Stimulated activated naive CD8-positive, alpha-beta T cell treated with anti-CD3 and anti-CD28 coated beads, Interleukin-15, Interleukin-2, amounts not matched to agents 100 U/mL and 50 U/mL, for 24 hours (primary cell): ENCODE measurements at places on chromosomes 1 and 21.

- DNase-seq, result no peak
Measured at GRCh38 chr1:222090103-222090502, 348.2 kb upstream of the DUSP10 start.

- DNase-seq, result no peak
Measured at GRCh38 chr21:39132248-39132647, 51.0 kb downstream of the PSMG1 start.

GRCh38 chr1:10637400-10637799 is 159.0 kb downstream of the CASZ1 start:
- no peak for DNase-seq

DNA sequence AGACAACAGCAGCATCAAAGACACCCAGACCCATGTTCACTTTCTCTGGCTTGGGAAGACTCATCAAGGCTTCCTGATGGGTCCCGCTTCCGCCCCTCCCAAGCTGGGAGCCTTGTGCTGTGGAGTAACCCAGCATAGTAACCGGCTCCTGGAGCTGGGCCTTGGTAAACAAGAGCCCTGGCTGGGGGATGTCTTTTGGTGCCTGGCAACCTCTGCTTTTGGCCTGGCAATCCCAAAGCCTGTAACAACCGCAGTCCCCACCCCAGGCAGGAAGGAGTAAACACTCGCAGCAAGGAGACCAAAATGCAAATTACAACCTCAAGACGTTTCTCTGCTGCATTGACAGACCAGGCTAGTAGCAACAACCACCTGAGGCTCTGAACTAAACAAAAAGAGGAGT is 16.9 kb upstream of the THRAP3 start:
- no peak for DNase-seq

DNA sequence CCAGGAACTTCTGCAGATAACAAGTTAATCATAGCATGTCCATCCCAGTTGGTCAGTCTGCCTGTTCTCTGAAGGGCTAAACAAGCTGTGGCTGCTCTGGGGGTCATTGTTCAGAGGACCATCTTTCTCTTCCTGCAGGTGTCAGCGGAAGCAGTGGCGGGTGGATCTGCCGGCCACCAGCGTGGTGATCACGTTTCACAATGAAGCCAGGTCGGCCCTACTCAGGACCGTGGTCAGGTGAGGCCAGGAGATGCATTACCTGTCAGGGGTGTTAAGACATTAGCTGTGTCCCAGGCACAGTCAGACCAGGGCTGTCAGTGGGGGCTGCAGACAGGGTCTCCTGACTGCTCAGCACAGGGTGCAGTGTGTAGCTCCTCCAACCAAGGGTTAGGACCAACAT is 168.8 kb downstream of the GALNT2 start:
- DNase-seq, result no peak

- no peak for DNase-seq
Measured at GRCh38 chr1:197600751-197601150, 174.5 kb downstream of the DENND1B start.

- no peak for DNase-seq
Measured at GRCh38 chr1:216258856-216259255, 164.4 kb downstream of the USH2A start.

DNA sequence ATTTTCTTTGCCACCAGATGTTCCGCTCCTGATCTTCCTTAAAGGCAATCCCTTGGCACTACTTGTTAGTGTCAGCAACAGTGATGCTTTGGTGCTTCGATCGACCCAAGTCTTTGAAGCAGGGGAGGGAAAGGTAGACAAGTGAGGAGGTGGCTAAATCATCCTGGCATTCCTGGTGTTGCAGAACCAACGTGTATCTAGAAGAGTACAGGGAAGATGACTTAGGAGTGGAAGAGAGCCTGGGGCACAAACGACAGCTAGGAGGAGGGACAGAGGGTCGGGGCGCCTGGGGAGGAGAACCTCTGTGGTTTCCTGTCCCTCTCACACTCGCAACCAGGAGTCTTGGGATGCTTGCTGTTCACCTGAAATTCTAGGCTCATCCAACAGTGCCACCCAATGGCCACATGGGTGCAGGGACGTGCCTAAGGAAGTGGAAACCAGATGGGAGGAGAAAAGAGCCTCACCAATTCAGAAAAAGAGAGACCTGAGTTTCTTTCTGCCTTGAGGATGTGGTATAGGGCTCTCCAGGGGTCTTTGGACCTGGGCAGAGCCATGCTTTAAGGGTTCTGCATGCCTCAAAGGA is 9.5 kb upstream of the KCNA2 start:
- DNase-seq, result peak; percentile 63

GRCh38 chr1:151970626-151971025 is 23.0 kb downstream of the S100A10 start:
- DNase-seq, result no peak

DNA sequence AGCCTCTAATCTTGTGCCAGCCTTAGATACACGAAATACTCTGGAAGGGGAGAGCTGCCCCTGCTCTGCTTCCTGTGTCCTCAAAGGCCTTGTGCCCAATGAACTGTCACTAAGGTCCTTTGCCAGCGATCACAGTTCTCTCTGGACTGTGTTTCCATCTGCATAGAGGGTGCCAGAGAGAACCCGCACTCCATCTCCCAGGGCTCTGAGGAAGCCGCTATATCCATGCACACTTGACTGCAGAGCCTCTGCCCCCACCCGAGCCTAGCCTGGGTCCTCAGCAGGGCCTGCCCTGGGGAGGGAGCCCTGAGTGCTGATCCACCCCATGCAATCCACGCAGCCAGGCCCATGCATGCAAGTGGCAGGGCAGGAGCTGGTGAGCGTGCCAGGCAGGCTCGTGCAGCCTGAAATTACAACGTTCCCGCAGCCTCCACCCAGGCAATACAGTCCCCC is 30.6 kb upstream of the KIF21B start:
- no peak for DNase-seq

GRCh38 chr1:10789047-10789791 is 7.2 kb downstream of the CASZ1 start:
- no peak for DNase-seq

- DNase-seq, result no peak
Measured at GRCh38 chr1:63119575-63120155, 202.7 kb upstream of the FOXD3 start.

- DNase-seq, result no peak
Measured at GRCh38 chr1:60133000-60133673, 59.6 kb upstream of the C1orf87 start.

GRCh38 chr1:186994897-186995296 is 166.1 kb downstream of the PLA2G4A start:
- DNase-seq, result no peak

DNA sequence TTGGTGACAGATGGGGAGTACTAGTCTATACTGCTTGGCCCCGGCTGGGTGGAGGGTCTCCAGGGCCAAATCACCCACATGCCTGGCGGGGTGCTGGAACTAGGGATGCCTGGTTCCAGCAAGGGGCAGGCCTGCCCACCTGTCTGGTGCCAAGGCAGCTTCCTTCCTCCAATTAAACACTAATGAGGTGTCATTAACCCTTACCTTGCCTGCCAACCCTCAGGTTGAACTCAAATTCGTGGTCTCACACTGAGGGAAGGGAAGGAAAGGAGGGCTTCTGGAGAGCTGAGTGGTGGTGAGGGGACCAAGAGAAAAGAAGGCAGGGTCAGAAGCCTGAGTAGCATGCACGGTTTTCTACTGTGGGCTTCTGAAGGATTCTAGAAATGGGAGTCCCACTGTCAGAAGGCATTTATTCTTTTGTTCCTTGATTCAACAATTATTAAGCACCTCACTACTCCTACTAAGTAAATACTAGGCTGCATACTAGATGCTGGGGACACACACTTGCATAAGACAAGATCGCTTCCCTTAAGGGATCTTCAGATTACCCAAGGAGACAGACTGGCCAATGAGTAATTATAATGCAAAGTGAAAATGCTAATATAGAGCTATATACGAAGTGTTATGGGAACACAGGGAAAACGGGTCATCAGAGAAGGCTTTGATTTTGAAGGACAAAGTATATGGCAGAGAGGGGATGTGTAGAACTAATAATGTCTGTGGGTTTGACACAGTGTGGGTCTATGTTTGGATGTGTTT is 5.9 kb upstream of the EFNA3 start:
- DNase-seq, result no peak
